NCI-H1048 (cell line): ENCODE measurements at places on chromosomes 3 and 15.

DNA sequence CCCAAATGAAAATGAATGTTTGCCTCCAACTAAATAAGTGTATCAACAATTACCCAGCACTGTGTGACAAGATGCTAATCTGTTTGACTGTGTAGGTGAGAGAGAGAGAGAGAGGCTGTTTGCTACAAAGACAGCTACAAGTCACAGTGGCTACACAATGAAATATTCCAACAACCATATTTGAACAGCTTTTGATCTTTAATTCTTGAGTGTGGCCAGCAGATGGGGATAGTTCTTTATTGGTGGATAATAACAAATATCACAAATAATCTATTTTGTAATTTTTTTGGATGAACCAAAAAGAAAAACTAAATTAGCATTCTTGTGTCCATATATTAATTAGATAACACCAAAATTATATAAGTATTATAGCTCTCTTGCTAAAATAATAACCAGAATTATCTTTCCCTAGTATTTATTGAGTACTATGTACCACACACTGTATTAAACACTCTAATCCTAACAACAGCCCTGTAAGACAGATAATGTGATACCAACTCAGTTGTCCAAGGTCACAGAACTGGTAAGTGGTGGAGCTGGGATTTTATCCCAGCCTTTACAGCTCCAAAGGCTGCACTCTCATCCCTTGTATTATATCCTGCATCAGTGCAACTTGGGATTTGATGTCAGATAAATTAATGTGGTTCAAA lies 61.9 kb upstream of the C3orf80 start:
- no peak for DNase-seq

DNA sequence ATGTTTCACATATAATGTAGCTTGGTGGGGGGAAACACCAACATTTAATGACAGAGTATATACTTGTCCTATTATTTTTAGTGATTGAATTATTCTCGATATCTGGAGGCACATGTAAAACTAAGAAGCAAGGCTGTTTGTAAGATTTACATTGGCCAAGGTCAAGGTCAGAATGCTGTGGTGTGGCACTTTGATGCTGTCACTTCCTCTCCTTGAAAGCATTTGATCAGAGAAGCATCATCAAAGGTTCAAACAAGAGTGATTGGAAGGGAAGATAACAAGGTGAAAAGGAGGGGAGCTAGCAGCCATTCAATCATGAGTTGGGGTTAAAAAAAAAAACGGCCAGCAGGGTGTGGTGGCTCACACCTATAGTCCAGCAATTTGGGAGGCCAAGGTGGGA lies 26.4 kb downstream of the RTF1 start:
- DNase-seq: no peak

- no peak for DNase-seq
These were observed 32.5 kb downstream of the TPRG1 start for GRCh38 chr3:189204167-189204866.

DNA sequence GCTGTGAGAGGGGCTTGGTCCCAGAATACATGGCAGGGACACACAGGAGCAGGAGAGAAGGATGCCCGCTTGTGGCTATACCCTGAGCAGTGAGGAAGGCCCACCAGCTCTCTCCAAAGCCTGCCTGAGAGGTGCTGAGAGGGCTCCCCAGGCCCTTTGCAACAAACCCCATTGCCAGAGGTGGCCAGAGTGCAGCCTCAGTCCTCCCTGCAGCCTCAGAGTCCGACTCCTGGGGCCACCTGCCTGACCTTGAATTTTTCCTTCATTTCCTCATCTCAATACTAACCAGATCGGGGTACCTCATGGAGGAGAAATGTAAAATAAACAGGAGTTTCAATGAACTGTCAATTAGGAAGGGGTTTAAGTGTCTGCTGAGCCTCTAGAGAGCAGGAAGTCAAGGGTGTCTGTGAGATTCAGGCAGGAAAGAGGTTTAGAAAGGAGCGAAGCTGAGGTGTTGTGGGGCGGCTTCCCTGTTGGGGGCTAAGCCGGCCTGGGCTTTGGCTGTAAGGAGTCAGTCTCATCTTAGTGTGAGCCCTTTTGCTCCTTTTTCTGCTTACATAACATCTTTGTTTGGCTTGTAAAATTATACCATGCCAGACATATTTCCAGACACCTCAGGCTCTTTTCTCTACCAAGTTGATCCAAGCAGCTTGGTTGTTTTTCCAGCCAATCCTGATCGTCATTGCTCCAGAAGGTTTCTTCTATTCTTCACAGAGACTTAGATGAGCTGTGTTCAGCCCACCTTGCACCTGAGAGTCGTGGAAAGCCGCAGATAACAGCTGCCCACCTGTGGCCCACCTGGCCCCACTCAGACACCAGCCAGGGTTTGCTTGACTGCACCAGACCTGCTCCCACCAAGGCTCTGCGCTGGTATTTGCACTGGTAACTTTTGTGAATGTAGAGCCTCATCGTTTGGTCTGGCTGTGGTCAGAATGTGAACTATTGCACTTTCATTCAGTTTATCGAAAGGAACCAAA lies 36.7 kb downstream of the CMTM7 start:
- no peak for DNase-seq

GRCh38 chr15:33243869-33244268 lies 49.4 kb upstream of the FMN1 start:
- DNase-seq: no peak

GRCh38 chr3:62159709-62160092 lies 213.6 kb downstream of the FEZF2 start:
- no peak for DNase-seq

GRCh38 chr3:106454497-106454896 lies 585.7 kb upstream of the CBLB start:
- DNase-seq: no peak
